A673 (cell line): ENCODE measurements at places on chromosomes 3 and 15.

DNA sequence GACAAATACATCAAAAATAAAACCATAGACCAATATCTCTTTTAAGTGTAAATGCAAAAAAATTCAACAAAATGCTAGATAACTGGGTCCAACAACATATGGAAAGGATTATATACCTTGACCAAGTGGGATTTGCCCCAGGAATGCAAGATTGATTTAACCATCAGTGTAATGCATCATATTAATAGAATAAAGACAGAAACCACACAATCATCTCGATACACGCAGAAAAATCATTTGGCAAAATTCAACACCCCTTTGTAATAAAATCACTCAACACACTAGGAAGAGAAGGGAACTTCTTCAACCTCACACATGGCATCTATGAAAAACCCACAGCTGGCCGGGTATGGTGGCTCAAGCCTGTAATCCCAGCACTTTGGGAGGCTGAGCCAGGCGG lies 19.5 kb downstream of the GREM1 start:
- no peak for DNase-seq

DNA sequence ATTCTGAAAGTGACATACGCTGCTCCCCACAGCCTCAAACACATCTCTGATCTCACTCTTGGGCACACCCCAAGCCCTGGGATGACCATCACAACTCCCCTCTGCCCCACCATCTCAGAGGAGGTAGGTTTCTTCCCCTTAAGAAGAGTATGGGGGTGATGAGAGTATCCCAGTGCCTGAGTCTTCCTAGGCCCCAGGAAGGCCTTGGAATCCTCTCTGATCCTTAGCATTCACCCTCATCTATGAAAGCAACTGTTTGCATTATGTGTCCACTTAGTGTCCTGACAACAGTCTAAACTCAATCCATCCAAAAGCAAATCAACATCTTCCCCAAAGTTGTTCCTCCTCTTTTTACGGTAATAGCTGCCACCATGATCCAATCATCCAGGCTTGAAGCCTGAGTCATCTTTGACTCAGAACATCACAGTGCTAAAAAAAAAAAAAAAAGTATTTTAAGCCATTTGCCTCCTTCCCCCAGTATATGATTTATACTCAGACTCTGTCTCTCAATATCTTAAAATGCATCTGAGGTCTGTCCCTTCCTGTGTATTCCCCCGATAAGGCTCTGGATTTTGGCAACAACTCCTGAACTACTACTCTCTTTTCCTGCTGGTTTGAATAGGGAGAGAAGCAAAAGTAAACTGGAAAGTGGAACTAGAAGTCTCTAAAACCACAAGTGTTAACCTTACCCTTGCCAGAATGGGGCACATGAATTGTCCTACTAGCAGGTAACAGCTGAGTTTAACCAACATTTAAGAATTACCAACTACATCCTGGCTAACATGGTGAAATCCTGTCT lies 22.5 kb downstream of the POPDC2 start:
- peak; percentile 24 for DNase-seq

DNA sequence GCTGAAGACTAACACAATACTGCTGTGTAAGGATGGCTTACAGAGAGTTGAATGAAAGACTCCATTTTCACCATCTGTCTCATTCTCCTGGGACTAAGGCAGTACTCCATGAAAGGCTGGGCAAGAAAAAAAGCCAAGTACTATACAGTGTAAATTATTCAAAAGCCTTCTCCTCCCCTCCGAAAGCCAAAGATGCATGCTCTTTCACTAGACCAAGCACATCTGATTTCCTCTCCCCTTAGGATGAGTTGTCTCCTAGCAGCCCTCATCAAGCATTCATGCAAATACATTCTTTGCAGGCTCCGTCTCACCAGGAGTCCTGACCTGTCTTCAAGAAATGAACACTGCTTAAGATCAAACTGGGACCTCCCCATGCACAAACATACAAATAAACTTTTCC lies 133.5 kb upstream of the THBS1 start:
- DNase-seq: no peak

DNA sequence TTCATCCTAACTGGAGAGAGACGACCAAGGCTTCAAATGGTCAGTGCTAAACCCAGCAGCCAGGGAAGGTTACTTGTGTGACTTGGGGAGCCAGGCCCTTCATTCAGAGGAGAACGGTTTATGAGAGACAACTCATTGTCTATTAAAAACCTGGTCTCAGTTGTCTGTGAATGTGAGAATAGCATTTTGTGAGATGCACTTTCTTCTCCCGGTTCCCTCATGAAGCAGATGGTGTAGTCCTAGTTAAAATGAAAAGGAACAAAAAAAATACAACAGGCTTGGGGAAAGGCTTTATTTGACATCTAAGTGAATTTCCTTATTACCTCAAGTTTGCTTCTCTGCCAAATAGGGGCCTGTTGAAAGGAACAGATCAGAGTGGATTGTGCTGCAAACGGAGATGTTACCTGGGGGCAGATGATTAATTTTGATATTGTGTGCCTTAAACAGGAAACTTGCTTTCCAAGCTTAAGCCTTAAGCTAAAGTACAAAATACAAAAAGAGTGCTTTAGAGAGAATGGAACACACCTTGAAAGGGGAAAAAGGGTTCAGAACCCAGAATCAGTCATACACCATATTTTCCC lies 202.7 kb upstream of the BHLHE40 start:
- DNase-seq: no peak

- DNase-seq: no peak
Observed at GRCh38 chr3:139524841-139525636, 14.5 kb downstream of the RBP1 start.

DNA sequence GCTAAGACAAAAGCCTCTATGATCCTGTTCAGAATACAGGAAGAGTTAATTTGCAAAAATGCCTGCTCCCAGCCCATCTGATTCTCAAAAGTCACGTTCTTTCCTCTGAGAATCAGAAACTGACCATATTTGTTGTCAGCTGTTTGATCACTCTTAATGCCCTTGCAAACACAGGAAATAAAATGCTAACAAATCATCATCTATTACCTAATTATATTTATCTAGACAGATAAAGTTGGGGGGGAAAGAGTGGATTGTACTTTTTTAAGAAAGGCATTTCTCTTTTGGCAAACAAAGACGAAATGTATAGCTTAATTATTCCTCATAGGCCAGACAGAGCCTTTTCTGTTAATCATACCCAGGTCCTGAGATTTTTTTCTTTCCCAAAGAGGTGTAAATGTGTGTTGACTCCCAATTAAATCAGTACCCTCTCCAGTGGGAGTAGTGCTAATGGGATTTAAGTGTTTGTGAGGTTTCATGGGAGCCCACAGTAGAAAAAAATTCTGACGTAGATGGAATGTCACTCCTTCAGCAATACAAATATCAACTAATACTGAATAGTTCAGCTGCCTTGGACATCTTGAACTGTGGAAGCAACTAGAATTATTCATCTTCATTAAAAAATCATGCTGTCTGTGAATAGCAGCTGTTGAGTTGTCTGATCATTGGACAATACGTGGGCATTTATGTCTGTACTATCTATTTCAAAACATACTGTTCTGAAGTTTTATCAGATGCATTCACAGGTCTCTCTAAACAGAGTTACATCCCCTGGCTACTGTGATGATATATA lies 22.5 kb upstream of the BNIP2 start:
- no peak for DNase-seq

DNA sequence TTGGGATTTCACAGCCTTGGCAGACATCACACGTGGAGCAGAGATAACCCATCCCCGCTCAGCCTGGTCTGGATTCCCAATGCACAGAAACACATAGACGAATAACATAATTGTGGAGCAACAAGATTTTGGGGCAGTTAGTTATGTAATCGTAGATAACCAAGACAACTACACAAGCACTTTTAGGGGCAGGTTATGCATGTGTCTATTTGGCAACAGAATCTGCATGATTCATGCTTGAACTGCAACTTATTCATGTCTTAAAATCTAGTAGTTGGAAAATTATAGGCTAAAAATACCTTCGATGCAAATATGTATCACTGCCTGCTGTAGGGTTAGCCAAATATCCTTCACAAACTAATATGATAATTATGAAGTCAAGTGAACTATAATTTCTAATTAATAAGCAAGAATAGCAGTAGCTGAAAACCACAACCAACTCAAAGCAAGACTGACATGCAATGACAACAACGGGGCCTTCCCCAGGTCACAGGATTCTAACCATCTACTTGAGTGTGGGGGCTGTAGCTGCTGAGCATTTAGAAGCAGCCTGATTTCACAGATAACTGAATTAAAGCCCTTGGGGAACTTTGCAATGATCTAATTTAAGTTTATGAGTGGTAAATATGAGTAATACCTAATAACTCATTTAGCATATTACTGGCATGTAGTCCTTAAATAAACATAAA lies 31.1 kb downstream of the DGKG start:
- no peak for DNase-seq

DNA sequence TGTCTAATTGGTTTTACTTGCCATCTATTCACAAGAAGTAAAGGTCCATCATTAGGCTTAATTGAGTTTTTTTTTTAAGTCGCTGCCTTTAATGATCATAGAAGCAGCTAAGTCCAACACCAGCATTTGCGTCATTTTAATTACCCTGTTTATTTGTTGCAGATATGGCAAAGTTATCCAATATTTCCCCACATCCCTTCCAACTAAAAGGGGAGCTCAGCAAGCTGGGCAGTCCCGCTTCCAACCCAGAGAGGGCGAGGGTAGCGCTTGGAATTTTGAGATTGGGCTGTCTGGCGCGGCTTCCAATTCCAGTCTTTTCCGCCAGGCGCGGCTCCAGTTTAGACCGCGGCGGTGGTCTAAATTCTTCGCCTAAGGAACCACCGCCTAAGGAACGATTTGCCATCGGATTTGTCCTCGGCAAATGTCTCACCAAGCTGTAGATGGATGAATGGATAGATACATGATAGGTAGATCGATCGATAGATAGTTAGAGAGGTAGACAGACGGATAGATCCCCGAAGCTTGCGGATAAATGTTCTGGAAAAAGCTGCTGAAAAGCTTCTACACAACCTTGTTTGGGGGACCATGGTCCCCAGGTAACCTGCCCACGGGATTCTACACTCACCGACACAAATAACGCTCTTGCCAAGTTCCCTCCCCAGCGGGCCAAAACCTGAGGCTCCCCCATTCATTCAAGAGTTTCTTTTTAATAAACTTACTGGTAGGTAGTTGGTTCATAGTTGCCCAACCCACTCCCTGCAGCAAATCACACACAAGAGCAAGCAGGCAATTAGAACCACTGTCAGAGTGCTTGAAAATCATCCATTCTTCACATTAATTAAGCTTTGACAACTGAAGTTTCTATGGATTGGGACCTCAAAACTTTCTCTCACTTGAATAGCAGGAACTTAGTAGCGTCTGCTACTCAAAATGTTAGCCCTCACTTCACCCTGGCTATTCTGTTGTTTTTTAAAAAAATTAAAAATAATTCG lies 49.1 kb downstream of the ZIC4 start:
- DNase-seq: no peak

- DNase-seq: no peak
Observed at GRCh38 chr3:122067588-122068240, 12.6 kb downstream of the CD86 start.

GRCh38 chr3:52650439-52650838 lies 35.3 kb downstream of the PBRM1 start:
- DNase-seq: no peak

DNA sequence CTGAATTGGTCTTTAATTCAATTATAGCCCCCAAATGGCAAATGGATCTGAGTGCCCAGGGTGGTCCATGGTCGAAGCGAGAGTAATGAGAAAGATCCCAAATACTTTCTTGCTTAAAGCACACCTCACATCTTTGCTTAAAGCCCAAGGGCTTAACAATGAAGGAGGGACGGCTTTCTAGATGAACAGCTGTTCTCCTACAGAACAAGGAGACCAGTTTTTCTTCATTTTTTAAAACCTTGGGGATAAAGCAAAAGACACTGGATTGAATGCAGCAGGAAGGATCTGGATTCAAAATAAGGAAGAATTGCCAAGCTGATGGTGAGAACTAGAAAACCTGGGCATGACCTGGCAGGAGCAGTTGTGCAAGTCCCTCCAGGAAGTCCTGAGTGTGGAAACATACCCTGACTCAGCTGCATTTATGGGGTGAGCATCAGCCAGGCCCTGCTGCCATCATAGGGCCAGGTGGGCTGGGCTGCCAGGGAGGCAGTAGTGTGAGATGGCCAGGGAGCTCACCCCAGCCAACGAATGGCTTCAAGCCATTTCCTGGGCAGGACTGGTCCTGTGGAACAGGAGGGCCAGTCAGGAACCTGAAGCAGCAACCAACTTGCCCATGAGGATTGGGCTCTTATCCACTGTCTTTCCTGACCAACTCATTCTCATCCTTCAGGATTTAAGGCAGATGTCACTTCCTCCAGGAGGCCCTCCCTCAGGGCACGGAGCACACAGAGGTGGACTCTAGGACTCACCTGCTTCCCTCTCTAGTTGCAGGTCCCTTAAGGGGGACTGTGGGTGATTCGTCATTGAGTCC lies 18.4 kb upstream of the RHCG start:
- DNase-seq: no peak

DNA sequence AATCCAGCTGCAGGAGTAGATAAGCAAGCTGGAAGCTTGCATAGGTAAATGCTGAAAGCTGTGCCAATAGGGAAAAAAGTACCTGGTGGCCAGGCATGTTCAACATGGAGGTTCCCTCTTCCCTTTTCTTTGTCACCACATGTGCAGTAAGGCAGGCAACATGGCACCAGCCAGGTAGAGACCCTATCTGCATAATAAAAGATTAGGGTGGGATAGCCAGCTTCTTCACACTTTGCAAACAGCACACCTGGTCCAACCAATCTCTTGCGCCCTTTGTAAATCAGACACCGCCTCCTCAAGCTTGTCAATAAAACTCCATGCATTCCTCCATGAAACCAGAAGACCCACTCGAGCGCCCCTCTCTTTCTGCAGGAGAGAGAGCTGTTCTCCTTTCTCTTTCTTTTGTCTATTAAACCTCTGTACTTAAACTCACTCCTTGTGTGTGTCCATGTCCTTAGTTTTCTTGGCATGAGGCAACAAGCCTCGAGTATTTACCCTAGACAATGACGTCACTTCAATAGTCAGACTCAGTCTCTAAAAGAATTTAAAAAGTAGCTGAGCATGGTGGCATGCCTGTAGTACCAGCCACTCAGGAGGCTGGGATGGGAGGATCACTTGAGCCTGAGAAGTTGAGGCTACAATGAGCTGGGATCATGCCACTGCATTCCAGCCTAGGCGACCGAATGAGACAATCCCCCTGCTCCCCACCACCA lies 256.3 kb downstream of the SCAPER start:
- no peak for DNase-seq

GRCh38 chr3:112379020-112379690 lies 46.2 kb downstream of the CD200 start:
- DNase-seq: no peak

GRCh38 chr3:69121950-69122349 lies 445 bp downstream of the LMOD3 start:
- DNase-seq: no peak

- no peak for DNase-seq
Observed at GRCh38 chr3:55453886-55454496, 33.1 kb downstream of the WNT5A start.

DNA sequence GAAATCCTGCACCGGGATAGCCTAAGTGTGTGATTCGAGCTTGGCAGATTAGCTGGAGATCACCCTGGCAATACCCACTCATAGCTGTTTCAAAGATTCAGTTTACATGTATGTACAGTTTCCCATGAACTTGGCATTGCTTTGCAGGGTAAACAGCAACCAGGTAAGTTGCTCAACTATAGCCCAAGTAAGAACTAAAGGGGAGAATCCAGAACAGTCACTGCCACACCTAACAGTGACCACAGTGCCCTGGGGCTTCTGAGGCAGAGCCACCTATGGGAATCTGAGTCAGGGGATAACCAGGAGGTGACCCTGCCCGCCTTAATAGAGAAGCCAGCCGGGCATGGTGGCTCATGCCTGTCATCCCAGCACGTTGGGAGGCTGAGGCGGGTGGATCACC lies 15.9 kb downstream of the CDAN1 start:
- no peak for DNase-seq

- DNase-seq: peak; percentile 35
Observed at GRCh38 chr3:173970281-173970680, 572.7 kb downstream of the NLGN1 start.
